ENCODE measurements at places on chromosomes 3 and 15.
A peak's percentile ranks its signal among the peaks of the same experiment; 100 is the strongest.

GRCh38 chr3:16883057-16883722, 1.6 kb upstream of the PLCL2 start:
- no peak for DNase-seq

DNA sequence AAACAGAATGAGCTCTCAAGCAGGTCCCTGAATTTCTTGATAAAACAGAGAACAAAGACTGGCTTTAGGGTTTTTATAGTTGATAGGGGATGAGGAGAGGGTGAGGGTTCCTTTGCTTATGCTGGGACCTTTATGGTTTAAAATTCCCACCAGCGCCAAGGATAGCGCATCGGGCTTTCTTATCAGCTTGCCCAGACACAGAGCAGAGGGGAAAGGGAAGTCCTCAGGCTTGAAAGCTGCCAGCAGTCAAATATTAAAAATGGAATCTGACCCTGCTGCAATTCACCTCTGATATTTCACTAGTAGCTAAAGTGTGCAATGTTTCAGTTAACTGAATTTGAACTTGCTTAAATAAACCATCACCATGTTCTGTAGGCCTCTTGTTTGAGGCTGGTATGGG, 55.0 kb upstream of the EPHA3 start:
- DNase-seq: no peak

DNA sequence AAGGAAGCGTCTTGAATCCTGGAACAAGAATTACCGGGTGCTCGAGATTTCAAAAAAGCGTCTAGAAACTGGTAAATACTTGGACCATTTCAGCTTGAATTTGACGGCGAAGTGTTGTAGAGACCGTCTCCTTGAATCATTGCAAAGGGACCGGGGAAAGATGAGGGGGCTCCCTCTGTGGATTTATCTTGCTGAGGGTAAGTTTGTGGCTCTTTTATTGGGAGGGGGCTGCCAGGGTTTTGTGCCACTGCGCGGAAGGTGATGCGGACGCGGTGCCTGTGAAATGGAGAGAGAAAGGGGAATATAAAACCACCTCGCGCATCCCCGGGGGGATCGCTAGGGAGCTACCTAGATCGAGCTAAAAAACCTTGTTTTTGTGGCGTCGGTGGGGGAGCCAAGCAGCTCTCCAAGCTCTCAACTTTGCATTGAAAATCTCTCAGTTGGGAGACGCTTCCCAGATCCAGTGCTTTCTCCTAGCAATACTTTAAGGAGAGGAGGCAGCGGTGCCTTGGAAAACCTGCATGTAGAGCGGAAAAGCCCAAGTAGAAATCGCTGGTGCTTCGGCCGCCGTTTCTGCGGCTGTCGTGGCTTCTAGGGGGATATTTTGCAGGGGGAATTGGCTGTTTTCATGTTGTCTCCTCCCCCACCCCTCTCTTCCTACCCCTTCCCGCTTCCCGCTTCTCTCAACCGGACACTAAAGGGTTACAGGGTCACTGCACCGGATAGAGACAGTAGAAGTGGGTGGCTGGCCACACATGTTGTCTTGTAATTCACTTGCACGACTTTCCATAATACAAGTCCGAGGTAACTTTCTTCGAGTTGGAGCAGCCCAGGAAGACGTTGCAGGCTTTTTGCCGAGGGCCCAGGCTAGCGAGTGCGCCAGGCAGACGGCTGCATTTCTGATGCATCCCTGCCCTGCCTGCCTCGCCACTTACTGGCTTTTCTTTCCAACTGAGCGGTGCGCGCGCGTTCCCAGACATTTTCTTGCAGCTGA, 187.6 kb downstream of the NLGN1 start:
- DNase-seq: no peak

DNA sequence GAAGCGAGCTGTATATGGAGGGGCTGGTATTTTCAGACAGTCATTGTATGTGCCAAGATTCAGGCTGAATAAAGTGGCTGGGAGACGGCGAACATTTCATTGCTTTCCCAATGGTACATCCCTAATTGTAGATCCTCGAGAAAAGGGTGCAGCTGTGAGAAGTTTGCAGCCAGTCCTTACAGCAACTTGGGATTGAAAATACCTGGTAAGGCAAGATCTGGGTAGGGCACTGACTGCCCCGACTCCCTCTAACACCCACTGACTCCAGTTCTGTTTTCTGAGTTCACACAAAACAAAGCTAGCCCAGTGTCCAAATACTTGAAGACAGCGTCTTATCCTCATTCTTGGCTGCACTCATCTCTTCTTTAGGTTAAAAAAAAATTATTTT, 63.7 kb downstream of the EDEM1 start:
- DNase-seq: no peak

- DNase-seq: no peak
These were observed 1.4 kb upstream of the ETFA start for GRCh38 chr15:76312540-76313174.

DNA sequence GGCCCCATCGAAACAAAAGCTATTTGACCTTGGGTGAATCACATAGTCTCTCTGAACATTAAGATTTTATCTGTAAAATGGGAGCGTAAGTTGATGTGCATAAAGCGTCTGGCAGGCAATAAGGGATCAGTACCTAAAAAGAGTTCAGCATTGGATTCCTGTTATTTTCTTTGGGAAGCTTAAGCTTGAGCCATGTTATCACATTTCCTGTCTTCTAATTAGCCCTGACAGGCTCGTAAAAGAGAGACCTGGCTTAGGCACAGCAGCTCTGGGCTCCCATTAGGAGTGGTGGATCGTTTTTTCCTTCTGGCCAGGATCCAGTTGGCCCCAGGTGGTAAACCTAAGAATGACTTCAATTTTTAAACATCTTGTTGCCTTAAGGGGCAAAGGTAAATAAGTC, 26.0 kb upstream of the CA12 start:
- peak; percentile 36 for DNase-seq

DNA sequence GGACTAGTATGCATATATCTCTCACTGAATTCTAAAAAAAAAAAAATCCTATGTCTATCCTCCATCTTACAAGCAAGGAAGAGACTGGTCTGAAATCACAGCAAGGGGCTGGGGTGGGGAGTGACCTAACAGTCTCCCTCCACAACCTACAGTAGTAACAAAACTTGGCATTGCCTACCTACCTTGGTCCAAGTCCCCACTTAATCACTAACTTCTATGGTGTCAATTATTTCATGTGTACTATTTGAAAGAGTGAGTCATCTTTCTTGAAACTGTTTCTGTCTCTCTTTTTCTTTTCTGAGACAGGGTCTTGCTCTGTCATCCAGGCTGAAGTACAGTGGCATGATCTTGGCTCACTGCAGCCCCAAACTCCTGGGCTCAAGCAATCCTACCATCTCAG, 36.8 kb downstream of the CHAC1 start:
- no peak for DNase-seq

GRCh38 chr3:99108508-99108907, 207.0 kb upstream of the DCBLD2 start:
- DNase-seq: no peak

- no peak for DNase-seq
These were observed 25.0 kb downstream of the SEC61A1 start for GRCh38 chr3:128077202-128077624.

DNA sequence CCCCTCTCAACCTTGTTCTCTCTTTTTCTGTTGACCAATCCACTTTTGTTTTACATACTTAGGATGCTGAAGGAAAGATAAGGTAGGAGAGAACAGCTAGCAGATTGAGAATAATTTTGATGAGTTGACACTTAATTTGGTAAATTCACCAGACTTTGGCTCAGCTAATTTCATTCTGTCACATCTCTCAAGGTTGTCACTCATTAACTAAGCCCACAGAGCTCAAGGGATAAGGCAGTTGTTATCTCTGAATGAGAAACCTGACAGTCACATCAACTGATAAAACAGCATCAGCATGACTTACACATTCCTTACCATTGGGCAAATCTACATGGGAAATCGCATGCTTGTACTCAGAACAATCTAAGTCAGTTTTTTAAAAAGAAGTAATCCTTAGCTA, 591.4 kb downstream of the NLGN1 start:
- no peak for DNase-seq

DNA sequence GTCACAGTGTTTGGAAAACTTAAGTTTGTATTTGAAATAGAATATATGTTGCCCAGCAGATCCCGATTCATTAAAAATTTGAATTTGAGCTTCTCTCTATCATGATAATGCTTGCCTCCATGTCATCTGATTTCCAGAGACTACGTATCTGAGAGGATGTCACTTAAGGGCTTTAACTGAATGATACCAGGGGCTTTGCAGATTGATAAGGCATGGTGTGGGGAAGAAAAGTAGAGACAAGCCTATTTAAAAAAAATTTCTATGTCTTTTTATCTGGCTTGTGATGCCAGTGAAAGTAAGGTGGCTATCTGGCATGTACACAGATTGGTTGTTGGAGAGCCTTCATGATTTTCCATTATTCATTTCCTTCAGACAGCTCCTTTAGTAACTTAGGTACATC, 72.7 kb downstream of the UBE2E2 start:
- no peak for DNase-seq

DNA sequence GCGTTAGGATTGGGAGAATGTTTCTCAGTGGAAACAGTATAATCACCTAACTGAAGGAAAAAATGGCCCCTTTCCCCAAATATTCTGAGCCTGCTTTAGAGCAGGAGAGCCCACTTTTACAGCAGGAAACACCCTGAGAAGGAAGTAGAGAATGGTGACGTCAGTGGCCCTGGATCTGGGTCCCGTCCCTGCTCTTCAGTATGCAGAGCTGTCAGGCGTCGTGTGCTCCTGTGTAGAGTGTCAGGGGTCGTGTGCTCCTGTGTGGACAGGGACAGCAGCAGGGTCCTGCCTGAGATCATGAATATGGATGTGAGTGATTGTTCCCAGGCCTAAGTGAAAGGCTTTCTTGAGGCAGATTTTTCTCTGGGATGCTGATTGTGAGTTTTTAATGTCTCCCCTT, 45.2 kb downstream of the CGNL1 start:
- no peak for DNase-seq

DNA sequence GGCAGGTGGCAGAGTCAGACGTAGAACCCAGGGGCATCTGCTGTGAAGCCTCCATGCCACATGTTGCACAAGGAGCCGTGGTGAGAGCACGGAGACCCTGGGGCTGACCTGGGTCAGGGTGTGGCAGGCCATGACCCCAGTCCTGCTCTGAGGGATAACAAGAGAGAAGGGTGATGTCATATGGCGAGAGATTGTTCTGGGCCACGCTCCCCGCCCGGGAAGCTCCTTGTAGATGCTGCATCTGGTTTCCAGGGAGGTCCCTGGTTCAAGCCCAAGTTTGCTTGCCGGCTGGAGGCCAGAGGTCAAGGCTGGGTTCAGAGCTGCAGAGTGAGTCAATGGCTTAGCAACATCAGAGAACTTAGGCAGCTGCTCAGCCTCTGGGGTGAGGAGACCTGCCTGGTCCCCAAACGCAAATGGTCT, 17.3 kb downstream of the FGD5 start:
- no peak for DNase-seq

- DNase-seq: no peak
These were observed 43.5 kb downstream of the LPP start for GRCh38 chr3:188197388-188197847.

DNA sequence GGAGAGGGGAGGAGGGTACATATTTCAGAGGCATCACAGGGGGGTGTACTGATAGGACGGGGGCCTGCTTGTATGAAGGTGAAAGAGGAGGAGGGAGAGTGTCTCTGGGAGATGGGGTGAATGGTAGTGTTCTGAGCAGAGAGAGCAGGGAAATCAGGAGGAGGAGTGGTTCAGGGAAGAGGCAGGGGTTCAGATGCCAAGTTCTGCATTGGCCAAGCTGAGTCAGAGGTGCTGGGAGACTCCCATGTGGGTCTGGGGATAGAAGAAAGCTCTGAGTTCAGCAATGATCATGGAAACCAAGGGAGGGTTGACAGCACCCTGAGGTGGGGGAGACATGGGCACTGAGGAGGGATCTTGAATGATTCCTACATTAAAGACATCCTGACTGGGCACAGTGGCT, 3.0 kb downstream of the CYP8B1 start:
- DNase-seq: no peak

DNA sequence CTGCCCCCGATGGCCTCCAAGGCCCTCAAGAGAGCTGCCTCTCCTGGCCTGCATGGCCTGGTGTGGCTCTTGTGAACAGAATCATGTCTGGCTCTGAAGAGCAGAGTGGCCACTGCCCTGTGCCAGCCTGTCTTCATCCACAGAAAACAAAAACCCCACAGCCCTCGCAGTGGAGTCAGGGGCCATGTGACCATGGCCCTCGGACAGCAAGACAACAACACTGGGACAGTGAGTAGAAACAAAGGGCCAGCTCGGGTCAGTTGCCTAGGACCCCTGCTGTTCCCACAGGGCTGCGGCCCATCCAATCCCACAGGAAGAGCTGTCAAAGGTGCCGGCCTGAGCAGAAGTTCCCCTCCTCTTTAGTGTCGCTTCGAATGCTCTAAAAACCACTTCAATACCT, 72.5 kb downstream of the UMPS start:
- DNase-seq: no peak

GRCh38 chr3:19105826-19106225, 42.5 kb upstream of the KCNH8 start:
- no peak for DNase-seq

- DNase-seq: no peak
These were observed 241.4 kb downstream of the VPS13C start for GRCh38 chr15:61818801-61819200.

DNA sequence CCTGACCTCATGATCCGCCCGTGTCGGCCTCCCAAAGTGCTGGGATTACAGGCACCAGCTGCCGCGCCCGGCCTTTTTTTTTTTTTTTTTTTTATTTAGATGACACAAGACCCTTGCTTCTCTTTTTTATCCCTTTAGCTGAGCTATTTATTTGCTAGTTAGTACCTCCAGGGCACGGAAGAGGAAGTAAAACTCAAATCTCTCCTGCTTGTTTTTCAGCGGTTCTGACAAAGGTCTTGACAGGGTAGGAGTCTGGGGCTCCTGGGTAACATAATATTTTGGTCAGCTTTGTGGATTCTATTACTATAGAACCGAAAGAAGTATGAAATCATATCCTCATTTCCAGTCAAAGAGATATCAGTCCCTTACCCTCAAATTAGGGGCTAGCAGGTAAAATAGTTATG, 44.0 kb upstream of the ETV5 start:
- DNase-seq: no peak

GRCh38 chr3:16487511-16488175, 25.9 kb downstream of the RFTN1 start:
- no peak for DNase-seq

DNA sequence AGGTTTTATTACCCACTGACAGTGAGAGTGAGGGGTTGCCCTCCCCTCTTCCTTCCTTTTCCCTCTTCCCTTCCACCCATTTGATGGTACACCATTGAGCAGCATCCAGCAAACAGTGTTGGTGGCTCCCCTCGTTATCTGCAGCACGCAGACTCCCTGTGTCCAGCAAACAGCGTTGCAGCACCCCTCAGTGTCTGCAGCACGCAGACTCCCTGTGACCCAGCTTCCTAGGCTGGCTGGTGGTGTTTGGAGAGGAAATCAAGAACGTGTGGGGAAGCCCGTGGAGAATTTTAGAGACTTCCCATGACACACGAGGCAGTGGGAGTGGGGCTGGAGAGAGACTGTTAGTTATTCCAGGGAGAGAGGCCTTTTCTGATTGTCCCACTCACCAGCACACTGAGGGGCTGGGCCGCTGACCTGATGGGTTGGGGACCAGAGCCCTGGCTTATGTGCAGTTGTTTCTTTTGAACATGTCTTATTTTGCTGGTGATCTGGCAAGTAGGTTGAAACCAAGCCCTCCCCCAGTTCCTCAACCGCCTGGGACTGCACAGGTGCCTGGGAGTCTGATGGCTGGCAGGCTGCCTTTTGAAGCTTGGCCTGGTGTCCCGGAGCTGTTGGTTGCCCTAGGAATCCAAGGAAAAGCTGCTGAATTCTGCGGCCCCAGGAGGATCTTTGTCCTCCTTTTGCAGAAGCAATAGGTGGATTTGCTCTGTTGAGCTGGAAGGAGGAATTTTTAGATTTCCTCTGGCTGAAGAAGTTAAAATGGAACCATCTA, 19.0 kb downstream of the APBA2 start:
- no peak for DNase-seq

- no peak for DNase-seq
These were observed 69.3 kb downstream of the TBC1D2B start for GRCh38 chr15:78007964-78008886.

Data from renal cortex interstitium (tissue), 15 donors.